ENCODE measurements at places on chromosomes 5 and 9.

DNA sequence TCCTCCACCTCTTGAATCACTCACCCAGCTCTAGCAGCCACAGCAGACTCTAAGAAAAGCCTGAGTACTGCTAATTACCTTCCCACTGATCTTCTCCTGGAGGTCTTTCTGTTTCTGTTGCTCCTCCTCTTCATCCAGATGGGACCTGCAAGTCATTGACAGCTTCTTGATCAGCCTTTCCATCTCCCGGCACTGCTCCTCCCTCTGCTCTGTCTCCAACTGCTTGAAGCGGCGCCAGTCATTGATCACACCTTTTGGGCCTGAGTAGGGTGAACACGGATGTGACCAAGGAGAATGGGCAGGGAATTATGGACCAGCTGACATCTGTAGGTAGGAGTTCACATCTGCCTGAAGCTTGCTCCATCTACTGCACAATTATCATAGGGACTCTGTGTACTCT, 5.5 kb downstream of the PDCL start:
- no peak for DNase-seq

DNA sequence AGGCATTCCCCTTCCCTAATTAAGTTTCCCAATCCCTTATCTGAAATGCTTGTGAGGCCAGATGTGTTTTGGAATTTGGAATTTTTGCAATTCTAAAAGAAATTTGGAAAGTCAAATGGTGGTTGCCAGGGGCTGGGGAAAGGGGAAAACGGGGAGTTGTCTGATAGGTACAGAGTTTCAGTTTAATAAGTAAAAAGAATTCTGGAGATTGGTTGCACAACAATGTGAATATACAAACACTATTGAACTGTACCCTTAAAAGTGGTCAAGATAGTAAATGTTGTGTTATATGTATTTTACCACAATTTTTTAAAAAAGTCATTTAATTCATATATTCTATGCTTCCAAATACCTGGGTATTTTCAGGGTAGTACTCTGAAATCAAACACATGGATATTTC, 154.5 kb downstream of the ADAMTS12 start:
- DNase-seq, result no peak

DNA sequence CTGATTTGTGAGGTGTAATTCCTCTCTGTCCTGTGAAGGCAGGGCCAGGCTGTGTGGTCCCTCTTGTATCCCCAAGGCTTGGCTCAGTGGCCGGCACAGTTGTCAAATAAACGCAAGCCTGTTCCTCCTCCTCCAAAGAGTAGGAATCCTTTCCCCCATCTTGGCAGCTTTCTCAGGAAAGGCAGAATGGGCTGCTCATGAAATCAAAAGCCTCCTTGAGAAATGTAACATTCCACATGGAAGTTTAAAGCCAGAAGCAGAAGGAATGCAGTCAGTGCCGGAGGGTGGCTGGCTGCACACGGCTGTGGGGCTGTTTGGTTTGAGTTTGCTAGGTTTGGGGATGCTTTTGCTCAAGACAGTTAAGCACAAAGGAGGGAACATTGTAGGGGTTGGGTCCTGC, 34.5 kb upstream of the MED10 start:
- no peak for DNase-seq

GRCh38 chr9:130820135-130820738, 14.8 kb upstream of the ABL1 start:
- DNase-seq, result no peak

DNA sequence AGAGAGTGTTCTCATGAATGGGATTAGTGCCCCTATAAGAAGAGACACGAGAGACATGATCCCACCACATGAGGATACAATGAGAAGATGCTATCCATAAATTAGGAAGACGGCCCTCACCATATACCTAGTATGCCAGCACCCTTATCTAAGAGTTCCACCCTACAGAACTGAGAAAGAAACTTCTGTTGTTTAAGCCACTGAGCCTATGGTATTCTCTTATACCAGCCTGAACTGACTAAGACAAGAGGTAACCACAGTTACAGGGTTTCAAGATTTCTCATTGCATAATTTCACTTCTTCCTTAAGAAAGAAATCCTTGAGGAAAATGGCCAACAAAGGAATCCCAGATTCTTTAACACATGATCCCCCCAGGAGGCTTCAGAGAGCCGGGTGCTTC, 412.4 kb downstream of the NTRK2 start:
- no peak for DNase-seq

DNA sequence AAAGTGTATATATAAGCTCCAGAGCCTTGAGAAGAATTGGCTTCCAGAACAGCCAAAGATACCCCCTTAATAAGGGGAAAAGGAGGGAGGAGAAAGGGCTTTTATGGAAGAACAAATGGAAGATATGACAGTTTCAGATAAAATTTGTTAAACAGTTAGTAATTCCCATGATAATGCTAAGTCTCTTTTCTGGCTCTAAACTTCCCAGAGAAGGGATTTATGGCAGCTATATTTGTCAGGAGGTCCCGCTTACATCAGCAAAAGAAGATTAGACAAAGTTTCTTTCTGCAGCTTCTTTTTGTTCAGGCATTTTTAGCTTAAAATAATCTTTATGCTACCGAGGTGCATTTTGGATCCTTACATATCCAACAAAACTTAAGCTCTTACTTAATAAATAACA, 14.3 kb upstream of the SLC36A3 start:
- no peak for DNase-seq

DNA sequence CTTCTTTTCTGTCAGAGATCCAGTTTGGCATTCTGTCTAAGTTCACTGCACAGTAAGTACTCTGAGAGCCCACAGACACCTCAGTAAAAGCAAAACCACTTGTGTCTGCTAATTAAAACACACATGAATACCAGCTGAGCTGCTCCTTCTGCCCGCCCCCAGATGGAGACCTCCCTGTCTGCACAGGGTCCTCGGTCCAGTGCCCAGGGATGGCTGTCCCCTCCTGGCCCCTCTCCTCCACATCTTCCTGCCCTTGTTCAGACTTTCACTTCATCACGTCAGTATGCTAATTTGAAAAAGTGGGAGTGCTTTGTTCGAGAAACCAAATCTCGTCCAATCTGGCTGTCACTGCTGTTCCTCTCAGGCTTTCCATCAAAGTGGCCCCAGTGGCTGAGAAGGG, 43.5 kb downstream of the LIX1 start:
- no peak for DNase-seq

DNA sequence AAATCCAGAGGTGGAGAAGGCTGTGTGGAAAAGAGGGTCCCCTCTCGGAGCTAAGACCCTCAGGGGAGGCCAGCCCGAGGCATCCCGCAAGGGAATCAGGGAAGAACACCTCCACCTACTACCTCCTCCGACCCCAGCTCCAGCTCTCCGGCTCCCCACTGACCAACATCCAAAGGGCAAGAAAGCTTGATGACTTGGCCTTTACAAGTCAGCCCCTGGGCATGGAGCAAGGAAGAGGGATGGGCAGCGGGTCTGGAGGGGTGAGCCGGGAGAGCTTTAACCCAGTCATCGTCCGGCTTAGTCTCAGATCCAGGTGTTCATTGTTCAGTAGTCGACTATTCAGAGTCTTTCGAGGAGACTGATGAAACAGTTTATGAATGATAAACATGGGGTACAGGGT, 32.1 kb downstream of the ERAP1 start:
- no peak for DNase-seq

DNA sequence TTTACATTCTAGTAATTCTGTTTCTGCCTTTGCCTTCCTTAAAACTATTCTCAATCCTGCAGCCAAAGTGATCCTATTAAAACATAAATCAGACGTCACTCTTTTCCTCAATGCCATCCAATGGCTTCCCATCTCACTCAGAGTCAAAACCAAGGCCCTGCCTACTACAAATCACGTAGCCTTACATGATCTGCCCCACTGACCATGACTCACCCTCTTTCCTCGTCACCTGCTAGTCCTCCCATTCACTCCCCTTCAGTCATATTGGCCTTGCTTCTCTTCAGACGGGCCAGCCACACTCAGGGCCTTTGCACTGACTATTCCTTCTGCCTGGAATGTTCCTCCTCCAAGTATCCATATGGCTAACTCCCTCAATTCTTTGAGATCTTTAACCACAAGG, 39.0 kb upstream of the DMXL1 start:
- no peak for DNase-seq

DNA sequence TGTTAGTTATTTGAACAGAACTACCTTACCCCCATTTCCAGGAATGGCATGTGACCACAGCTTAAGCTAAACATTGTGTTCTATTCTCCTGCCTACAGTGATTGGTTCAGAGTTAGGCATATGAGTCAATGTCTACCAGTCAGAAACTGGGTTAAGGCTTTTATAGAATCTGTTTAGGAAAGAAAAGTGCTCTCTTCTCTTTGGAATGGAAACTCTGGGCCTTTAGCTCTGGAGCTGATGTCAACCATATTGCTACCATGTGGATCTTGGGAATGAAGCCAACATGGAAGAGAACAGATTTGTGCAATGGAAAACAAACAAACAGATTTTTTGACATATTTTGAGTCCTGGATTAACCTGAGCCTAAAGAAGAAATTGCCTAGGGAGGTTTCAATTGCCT, 488.9 kb upstream of the TNC start:
- no peak for DNase-seq
